ENCODE measurements at places on chromosomes 11 and 22. TPM values are rescaled to one million over a fixed set of nuclear protein-coding genes. Genes with fewer than 3 reads are reported as not detected.

The TRIM51G gene
- not detected for total RNA-seq

The ROBO4 gene
- under 0.01 TPM for total RNA-seq

The MPZL3 gene
- total RNA-seq: 0.32 TPM

The NRGN gene
- 1.6 TPM for total RNA-seq

The ZP1 gene
- not detected for total RNA-seq

The MCAM gene
- total RNA-seq: 86.4 TPM

The CD81 gene
- total RNA-seq: 257 TPM

The SC5D gene
- 49.0 TPM for total RNA-seq

The SMC1B gene
- not detected for total RNA-seq

GRCh38 chr11:58788355-58789023 lies 56.0 kb downstream of the GLYATL2 start:
- peak; percentile 33 for DNase-seq

GRCh38 chr11:126817096-126817495 lies 183.5 kb downstream of the KIRREL3 start:
- no peak for DNase-seq

GRCh38 chr22:21975854-21976345 lies 6.7 kb downstream of the TOP3B start:
- no peak for DNase-seq

DNA sequence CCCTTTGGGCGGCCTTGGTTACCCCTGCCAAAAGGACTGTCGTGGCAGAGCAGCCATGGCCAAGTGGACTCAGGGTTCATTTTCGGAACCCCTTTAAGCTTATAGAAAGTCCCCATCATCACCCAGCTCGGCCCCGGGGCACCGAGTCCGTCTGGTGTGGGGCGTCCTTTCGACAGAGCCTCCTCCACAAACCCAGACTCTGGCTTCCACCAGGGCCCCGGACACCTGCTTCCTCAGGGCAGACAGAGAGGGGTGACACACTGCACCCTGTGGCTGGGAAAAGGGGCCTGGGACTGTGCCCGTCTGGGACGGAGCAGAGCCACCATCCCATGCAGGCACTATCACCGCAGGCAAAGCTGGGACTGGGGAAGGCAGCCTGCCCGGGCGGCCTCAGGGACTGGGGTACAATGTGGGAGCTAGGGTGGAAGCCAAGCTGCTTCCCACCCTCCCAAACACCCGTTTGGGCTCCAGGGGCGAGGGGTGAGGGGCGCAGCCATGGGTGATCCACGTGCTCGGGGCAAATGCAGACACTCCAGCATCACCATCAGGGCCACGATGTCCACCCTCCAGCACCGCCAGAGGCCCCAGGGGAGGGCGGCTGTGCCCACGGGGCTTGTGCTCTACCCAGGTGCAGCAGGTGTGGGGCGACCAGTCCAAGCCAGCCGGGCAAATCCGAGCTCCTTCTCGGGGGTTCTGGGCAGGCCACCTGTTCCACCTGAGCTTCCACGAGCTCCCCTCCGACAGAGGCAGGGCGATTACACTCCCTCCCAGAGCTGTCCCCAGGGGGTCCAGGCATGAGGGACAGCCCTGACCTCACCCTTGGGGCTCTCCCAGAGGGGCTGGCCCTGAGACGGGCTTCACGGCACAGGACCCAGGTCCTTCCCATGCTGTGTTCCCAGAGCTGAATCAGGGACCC lies 11.7 kb upstream of the MRPL23 start:
- DNase-seq: no peak

- peak; percentile 47 for DNase-seq
Measured at GRCh38 chr11:10275714-10276113, 18.3 kb downstream of the SBF2 start.

DNA sequence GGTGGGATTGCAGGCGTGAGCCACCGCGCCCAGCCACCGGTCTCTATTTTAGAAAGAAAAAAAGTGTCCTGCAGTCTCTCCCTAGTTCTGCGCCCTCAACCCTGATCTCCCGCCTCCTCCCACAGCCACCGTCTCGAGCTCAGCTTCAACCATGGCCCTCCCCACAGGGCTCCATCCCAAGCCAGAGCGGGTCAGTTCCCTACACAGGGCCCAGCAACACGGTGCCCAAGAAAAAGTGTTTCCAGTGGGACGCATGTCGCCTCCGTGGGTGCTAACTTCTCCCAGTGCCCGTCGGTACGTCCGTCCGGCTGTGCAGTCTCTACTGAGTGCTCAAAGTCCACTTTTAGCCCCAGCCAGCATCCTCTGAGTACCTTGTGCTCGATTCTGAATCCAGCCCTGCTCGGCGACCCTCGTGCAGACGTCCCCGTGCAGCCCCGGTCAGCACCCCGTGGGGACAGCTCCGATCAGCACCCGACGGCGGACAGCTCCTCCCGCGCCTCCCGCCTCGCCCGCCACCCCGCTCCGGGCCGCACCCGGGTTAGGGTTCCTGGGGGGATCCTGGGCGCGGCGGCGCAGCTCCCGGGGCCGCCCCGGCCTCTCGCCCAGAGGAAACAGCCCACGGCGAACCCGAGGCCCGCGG lies 657 bp upstream of the MAPK8IP2 start:
- DNase-seq: peak; percentile 40

DNA sequence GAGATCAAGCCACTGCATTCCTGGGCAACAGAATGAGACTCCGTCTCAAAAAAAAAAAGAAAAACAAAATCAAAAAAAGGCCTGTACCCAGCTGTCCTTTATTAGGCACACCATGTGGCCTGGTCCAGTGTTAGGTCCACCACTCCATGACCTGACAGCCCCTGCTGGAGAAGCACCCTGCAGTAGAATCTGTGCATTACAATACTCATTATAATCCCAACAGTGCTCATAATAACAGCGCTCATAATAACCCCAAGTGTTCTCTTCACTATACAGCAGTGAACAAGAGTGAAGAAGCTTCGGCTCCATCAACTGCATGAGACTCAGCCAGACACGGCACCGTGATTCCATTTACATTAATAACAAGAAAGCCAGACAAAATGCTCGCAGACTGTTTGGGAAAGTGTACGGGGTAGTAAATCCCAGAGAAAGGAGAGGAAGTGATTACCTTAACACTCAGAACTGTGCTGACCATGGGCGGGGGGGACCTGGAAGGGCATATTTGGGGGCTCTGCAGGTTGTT lies 8.9 kb upstream of the EHD1 start:
- DNase-seq: no peak

DNA sequence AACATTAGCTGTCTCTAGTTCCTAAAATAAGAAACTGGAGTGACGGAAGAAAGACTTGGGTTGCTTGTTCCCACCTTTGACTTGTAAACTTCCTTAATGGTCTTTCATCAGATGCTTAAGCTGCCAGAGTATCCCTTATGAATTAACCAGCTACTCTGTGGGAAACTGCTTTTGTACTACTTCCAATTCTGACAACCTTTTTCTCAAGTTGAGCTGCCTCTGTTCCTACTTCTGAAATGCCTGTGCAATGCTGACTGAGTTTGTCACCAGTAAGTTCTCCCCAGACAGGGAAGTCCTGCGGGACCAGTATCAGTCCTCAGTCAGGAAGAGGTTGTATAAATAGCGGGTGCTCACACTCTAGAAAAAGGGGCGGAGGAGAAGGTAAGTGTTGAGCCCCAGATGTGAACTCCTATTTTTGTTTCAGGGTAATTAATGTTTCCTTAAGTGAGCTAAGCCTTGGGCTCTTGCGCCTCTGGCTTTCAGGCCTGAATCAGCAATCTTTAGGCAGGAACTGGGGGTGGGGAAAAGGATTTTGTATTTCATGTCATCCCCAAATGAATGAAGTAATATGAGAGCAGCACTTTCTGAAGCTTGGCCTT lies 67.2 kb downstream of the CECR2 start:
- no peak for DNase-seq

DNA sequence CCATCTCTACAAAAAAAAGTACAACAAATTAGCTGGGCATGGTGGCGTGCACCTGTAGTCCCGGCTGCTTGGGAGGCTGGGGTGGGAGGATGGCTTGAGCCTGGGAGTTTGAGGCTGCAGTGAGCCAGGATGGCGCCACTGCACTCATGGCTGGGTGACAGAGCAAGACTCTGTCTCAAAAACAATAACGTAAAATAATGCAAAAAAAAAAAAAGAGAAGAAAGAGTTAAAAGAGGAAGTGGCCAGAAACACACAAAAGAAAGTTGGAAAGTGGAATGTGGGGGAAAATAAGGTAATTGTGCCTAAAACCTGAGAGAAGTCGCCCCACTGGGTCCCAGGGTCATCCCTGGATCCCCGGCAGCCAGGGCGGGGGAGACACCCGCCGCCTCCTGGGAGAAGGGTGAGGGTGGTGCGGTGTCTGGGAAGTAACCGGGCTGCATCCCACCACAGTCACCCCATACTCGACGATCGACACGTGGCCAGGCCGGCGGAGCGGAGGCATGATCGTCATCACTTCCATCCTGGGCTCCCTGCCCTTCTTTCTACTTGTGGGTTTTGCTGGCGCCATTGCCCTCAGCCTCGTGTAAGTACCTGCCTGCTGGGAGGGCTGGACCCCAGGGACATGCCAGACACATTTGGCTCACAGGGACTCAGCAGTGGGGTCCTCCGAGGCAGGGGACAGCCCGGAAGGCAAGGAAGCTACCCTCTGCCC lies 8.1 kb downstream of the UPK3A start:
- no peak for DNase-seq

GRCh38 chr11:34154059-34154875 lies 48.8 kb downstream of the NAT10 start:
- no peak for DNase-seq

GRCh38 chr11:6635082-6635932 lies 16.1 kb upstream of the TPP1 start:
- DNase-seq: peak; percentile 81

DNA sequence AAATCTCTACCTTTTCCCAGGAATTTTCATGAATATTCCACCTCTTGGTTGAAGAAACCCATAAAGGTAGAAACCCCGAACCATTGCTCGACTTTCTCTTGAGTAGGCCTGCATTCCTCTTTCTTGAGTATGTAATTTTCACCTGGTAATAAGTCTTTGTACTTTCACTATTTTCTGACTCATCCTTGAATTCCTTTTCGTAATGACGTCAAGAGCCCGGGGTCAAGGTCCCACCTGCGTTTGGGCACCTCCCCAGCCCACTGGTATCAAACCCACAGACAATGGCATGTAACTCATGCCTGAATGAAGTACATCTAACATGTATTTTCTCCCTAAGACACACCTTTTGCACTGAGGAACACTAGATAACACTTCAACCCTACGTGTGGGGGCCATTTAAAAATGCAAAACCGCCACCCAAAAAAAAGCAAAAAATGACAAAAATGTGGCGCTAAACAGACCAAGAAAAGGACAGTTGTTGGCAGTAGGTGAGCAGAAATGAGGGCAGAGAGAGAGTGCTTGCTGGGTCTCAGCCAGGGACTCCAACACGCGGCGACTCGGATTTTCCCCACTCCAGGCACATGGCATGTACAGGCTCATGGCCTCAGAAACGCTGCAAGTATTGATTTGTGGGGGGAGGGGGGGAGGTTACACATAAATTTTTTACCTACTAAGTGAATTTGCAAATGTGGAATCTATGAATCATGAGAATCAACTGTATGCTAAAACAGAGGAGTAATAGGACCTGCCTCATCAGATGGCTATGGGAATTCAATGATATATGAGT lies 4.1 kb upstream of the C11orf24 start:
- no peak for DNase-seq

- no peak for DNase-seq
Measured at GRCh38 chr11:2088746-2089535, 50.2 kb downstream of the IGF2 start.

GRCh38 chr22:33261699-33262098 lies 203.5 kb upstream of the SYN3 start:
- no peak for DNase-seq

- DNase-seq: peak; percentile 7
Measured at GRCh38 chr11:32213223-32213622, 122.3 kb downstream of the RCN1 start.

- DNase-seq: no peak
Measured at GRCh38 chr11:112922606-112923005, 38.6 kb upstream of the NCAM1 start.

DNA sequence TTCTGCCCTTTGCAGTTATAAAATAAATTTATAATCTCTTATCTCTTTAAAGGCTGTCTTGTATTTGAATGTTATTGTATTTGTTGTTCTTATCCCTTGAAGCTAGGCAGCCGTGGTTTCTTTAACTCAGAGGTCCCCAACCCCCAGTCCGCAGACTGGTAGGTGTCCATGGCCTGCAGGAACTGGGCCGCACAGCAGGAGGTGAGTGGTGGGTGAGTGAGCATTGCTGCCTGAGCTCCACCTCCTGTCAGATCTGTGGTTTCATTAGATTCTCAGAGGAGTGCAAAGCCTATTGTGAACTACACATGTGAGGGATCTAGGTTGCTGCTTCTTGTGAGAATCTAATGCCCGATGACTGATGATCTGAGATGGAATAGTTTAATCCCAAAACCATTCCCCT lies 380.0 kb upstream of the CCDC90B start:
- DNase-seq: no peak
